ENCODE measurements at places on chromosomes 5 and 9. TPM values are rescaled to one million over a fixed set of nuclear protein-coding genes. Genes with fewer than 3 reads are reported as not detected.

The SOHLH1 gene
- not detected for total RNA-seq

The KCNMB1 gene
- not detected for total RNA-seq

The GMCL2 gene
- not detected for total RNA-seq

The THOC3 gene
- 54.2 TPM for total RNA-seq

The LIFR gene
- 3.7 TPM for total RNA-seq

The F2RL2 gene
- total RNA-seq = 0.28 TPM

The DOLK gene
- 12.0 TPM for total RNA-seq

The CSNK1A1 gene
- 666 TPM for total RNA-seq

The SVEP1 gene
- total RNA-seq = 9.9 TPM

The PRKACG gene
- not detected for total RNA-seq

The TRIM52 gene
- total RNA-seq = 12.5 TPM

The PCDHGA12 gene
- total RNA-seq = 0.79 TPM

The NEUROG1 gene
- total RNA-seq = not detected

The GABRB2 gene
- total RNA-seq = not detected

The SYK gene
- total RNA-seq = 6.7 TPM

The KCNT1 gene
- total RNA-seq = not detected

The CTNND2 gene
- not detected for total RNA-seq

The ZDHHC12 gene
- 22.9 TPM for total RNA-seq

The GBGT1 gene
- total RNA-seq = not detected

The RMRP gene
- 17,503 TPM for total RNA-seq

The KCNN2 gene
- total RNA-seq = not detected

The DMGDH gene
- total RNA-seq = 14.7 TPM

The TMEM161B gene
- total RNA-seq = 19.9 TPM

The MSMP gene
- total RNA-seq = not detected

The COL15A1 gene
- not detected for total RNA-seq

The PCDHA4 gene
- 0.16 TPM for total RNA-seq

The LECT2 gene
- total RNA-seq = not detected

The JADE2 gene
- 104 TPM for total RNA-seq

The CCNI2 gene
- 0.12 TPM for total RNA-seq

The SPATA31A3 gene
- not detected for total RNA-seq
